Dermis blood vessel endothelial cell (primary cell): ENCODE measurements at places on chromosomes 5 and 9. TPM values are rescaled to one million over a fixed set of nuclear protein-coding genes. Genes with fewer than 3 reads are reported as not detected.

The PAEP gene
- not detected in 2 replicates for total RNA-seq

The GPR150 gene
- 0.05 and 0.17 TPM in 2 replicates for total RNA-seq

The TSSK1B gene
- total RNA-seq: not detected in 2 replicates

The ELAVL2 gene
- 0.47 and 0.68 TPM in 2 replicates for total RNA-seq

The PCDHB3 gene
- total RNA-seq: 0.51 TPM in 2 replicates

The NRG2 gene
- 0.51 TPM in 2 replicates for total RNA-seq

The LCN12 gene
- total RNA-seq: not detected in 2 replicates

The PCDHA9 gene
- total RNA-seq: under 0.01 TPM in 2 replicates

The SOHLH1 gene
- total RNA-seq: 0.05 TPM in 1 of 2 replicates, not detected in the other

The HSD17B3 gene
- not detected in 2 replicates for total RNA-seq

The CHSY3 gene
- total RNA-seq: 2.5 and 3.9 TPM in 2 replicates

DNA sequence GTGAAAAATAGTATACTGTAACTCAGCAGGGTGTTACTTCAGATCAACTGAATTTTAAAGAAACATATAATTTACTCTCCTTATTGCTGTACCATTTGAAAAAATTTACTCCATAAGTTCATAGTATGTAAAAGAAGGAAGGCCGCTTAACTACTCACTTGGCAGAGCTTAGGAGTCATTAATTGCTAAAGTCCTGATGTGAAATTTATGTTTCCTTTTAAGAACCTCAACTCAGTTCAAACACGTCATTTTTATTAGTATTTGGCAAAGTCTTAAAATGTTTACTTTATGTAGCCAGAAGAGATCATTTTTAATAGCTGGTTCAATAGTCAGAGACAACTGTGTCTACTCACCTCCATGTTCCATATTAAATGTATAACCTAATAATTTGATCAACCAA is 268.6 kb downstream of the CDH10 start:
- no peak for DNase-seq

DNA sequence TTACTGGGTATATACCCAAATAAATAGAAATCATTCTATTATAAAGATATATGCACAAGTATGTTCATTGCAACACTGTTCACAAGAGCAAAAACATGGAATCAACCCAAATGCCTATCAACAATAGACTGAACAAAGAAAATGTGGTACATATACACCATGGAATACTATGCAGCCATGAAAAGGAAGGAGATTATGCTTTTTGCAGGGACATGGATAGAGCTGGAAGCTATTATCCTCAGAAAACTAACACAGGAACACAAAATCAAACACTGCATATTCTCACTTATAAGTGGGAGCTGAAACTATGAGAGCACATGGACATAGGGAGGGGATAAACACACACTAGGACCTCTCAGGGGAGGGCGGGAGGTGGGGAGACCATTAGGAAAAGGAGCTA is 298.4 kb upstream of the CDH9 start:
- DNase-seq: no peak

- no peak for DNase-seq
Observed at GRCh38 chr5:172008689-172009141, 2.3 kb upstream of the FBXW11 start.

GRCh38 chr5:26807231-26808199 is 230.9 kb downstream of the CDH9 start:
- no peak for DNase-seq

GRCh38 chr9:110499608-110500007 is 79.9 kb downstream of the SVEP1 start:
- DNase-seq: no peak

GRCh38 chr5:128406803-128407202 is 131.2 kb downstream of the FBN2 start:
- no peak for DNase-seq

DNA sequence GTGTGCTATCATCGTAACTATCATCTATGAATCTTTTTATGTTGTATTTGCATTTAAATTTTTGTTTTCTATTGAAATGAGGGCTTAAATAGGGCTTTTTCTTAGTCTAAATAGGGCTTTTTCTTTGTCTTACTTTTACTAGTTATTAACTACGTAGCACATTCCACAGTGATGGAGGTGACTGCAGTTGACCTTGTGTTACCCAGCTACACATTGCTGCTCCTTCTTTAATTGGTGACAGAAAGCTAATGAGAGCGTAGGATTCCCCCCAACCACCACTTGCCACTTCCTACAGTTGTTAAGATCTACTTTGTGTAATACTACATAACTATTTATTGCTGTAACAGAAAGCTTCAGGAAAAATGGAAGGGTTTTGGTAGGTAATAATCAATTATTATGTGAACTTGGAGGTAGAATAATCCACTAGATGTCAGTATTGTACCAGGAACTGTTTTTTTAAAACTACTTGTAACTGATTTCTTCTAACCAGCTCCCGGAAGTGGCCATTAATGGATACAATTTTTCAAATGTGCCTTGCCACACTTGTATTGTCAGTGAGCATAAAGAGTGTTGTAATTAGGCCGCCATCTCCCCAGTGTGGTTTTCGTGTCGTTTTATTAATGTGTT is 18.0 kb downstream of the MTRR start:
- peak; percentile 67 for DNase-seq

GRCh38 chr9:89425024-89425805 is 72.7 kb downstream of the SEMA4D start:
- peak; percentile 60 for DNase-seq

- no peak for DNase-seq
Observed at GRCh38 chr9:20477940-20478620, 144.2 kb downstream of the MLLT3 start.

DNA sequence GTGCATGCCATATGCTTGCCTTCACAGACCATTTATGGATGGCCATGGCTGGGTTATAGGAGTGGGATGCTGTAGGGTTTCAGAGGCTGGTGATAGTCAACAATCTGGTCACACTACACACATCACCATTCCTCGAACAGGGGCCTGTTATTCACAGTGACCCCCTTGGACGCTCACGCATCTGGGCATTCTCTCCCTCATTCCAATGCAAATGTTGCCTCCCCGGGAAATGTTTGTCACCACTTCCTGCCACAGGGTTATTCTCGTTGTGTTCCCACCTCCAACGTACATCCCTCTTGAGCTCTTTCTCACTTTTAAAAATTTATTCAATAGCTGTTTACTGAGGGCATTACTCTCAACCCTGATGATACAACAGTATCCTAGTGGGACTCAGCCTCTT is 135.4 kb downstream of the SCAMP1 start:
- DNase-seq: peak; percentile 46

DNA sequence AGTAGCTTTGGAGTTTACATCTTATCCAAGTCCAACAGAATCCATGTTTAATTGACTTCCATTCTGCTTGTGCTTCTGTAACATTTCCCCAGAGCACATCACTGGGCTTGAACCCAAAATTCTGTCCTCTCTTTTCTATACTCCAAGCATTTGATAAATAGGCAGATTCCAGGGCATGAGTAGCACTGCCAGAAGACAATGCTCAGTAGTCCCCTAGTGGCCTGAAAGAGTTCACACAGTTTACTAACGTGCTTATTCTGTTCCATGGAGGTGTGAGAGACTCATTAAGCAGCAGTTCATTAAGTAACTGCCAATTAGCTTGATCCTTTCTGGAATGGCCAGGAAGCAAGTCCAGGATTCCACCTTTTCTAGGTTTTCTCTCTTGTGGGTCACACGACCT is 9.4 kb upstream of the GABRA6 start:
- DNase-seq: no peak

GRCh38 chr5:150485693-150486401 is 22.1 kb upstream of the NDST1 start:
- DNase-seq: peak; percentile 68

DNA sequence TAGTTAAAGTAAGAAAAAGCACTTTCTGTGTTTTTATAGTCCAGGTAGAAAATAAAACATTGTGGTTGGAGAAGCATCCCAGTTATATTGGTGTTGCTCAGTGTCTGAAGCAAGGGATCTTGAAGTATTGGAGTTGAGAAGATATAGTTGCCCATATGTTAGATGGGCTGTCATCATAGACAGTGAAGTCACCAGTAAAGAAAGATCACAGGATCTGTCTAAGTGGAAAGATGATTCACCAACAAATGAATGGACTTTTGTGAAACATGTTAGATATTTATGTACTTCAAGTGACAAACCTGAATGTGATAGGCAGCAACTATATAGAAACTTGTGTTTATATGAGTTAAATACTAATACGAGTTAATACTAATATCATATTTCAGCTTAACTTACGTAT is 11.7 kb downstream of the OGN start:
- DNase-seq: no peak

GRCh38 chr5:148788636-148789035 is 37.8 kb upstream of the ADRB2 start:
- DNase-seq: no peak

GRCh38 chr9:17319864-17320263 is 185.0 kb downstream of the CNTLN start:
- no peak for DNase-seq

- no peak for DNase-seq
Observed at GRCh38 chr9:75699017-75699416, 191.5 kb upstream of the PCSK5 start.

- peak; percentile 20 for DNase-seq
Observed at GRCh38 chr5:143284521-143284920, 119.0 kb downstream of the NR3C1 start.

DNA sequence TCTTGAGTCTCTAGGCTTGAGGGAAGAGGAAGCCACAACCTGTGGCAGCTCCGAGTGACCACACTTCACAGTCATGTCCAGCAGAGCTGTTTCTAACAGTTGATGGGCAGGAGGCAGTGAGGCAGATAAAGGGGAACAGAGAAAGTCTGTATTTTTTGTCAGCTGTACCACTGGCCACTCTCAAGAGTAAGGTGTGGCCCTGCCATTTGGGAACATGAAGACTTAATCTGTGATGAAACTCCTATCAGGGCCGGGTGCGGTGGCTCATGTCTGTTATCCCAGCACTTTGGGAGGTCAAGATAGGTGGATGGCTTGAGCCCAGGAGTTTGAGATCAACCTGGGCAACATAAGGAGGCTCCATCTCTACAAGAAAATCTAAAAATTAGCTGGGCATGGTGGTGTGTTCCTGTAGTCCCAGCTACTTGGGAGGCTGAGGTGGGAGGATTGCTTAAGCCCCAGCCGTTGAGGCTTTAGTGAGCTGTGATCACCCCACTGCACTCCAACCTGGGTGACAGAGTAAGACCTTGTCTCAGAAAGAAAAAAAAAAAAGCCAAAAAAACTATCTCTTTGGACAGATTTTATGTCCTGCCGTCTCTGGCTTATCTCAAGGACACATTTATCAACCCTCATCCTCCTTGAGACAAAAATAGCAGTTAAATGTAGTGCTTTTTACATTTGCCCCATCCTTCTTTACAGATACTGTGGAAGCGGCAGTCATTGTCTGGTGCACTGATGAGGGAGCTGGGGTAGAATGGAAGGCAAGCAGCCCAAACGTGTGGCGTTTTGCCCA is 11.9 kb upstream of the COL15A1 start:
- DNase-seq: no peak

- DNase-seq: no peak
Observed at GRCh38 chr5:169657127-169657526, 20.1 kb downstream of the DOCK2 start.

DNA sequence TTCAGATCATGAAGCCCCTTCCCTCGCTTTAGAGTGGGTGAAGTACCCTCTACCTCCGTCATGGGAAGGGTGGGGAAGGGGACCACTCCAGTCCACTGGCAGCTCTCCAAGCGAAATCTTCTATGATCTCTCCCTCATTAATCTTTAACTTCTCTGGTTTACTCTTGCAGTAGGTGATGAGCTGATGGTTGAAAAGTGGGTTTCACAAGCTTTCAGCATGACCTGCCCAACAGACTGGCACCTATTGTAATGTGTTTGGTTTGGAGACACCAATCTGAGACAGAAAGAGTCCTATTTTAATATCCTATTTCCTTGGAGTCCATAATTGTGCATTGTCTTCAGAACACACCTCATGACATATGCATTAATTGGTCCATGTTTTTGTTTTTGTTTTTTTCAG is 70.8 kb upstream of the TGFBR1 start:
- DNase-seq: no peak

DNA sequence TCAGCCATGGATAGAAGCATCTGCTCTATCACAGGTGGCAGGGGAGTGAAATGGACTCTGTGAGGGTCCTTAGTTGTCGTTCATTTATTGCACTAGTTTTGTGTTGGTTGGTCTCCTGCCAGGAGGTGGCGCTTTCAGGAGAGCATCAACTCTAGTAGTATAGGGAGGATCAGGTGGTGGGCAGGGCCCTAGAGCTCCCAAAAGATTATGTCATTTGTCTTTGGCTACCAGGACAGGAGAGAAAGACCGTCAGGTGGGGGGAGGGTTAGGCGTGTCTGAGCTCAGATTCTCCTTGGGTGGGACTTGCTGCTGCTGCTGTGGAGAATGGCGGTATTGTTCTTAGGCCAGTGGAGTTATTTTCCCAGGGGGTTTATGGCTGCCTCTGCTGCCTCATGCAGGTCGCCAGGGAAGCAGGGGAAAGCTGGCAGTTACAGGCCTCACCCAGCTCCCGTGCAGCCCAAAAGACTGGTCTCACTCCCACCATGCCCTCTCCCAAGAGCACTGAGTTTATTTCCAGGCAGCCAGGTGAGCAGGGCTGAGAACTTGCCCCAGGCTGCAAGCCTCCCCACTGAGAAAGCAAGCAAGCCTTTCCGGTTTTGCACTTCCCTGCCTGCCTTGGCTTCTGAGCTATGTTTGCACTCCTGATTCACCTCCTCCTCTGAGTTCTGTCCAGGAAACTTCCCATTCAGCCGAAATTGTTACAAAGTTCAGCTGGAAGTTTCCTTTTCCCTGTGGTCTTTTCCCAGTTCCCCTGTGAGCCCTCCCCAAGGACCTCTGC is 317.3 kb downstream of the TAF11L14 start:
- no peak for DNase-seq

DNA sequence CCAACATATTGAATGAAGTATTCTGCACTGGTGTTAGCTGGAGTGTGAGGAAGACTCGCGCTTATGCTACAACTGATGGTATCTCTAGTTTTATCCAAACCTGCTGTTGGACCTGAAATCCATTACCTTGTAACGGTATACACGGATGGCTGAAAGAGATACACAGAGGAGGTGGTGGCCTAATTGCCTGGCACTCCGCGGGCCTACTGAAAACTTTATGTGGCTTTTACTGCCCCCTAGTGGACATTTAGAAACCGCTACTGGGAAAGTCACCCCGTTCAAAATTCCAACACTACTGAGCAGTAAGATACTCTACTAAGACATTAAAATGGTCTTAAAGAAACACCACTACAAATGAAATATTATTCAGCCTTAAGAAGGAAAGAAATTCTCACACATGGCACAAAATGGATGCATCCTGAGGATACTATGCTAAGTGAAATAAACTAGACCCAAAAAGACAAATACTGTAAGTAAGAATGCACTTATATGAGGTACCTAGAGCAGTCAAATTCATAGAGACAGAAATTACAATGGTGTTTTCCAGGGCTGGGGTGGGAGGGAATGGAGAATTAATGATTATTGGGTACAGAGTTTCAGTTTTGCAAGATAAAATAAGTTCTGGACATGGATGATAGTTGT is 100.4 kb downstream of the TTLL11 start:
- peak; percentile 85 for DNase-seq

- DNase-seq: no peak
Observed at GRCh38 chr9:108377881-108378280, 477.9 kb downstream of the ACTL7B start.

GRCh38 chr5:120447706-120448239 is 16.3 kb upstream of the PRR16 start:
- no peak for DNase-seq
